ENCODE measurements at places on chromosomes 2 and 18.

DNA sequence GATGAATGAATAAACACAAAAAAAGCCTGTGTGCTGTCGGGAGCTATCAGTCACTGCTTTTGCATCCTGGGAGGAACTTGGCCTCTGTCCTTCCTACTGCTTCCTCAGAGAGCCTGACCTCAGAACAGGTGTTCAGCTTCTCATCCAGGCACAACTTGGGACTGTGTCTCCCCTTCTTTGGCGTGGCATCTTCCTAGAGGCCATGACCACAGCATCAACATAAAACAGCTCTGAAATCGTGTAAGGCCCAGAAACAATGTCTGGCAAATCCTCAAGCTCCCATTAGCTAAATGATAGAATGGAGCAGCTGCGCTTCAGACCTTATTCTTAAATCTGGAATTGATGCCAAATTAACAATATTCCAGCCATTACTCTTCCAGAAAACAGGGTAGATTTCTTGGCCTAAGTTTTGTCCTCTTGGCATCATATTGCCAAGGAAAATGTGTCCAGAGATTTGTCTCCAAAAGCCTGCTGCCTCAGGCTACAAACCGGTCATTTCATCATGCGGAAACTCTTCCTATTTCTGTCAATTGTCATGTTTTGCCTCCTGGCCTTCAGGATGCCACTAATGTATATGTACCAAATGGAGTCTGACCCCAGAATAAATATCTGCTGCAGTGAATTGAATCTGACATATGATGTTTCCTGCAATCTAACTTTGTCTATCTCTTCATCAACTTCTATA lies 53.2 kb upstream of the RAB27B start:
- no peak for DNase-seq

GRCh38 chr18:11113046-11113548 lies 36.3 kb downstream of the PIEZO2 start:
- DNase-seq, result no peak

- no peak for DNase-seq
Observed at GRCh38 chr18:35088921-35089320, 47.7 kb downstream of the MAPRE2 start.

GRCh38 chr2:120945832-120946499 lies 210.3 kb downstream of the GLI2 start:
- no peak for DNase-seq

DNA sequence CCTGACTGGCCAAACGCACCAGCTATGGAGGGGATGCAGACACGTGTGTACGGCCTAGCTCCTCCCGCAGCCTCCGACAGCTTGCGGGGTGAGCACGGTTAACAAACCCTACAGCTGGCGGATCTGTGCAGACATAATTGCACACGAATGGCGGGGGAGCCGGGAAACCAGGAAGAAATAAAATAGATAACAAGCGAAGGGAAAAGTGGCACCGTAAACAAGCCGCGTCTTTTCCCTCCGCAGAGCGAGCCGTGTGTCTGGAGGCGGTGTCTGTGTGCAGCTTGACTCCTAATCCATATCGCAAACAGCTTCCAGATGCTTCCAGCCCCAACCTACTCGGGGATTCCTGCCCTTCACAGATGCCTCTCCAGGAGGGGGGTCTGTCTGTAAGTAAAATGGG lies 853.1 kb upstream of the SALL3 start:
- no peak for DNase-seq

DNA sequence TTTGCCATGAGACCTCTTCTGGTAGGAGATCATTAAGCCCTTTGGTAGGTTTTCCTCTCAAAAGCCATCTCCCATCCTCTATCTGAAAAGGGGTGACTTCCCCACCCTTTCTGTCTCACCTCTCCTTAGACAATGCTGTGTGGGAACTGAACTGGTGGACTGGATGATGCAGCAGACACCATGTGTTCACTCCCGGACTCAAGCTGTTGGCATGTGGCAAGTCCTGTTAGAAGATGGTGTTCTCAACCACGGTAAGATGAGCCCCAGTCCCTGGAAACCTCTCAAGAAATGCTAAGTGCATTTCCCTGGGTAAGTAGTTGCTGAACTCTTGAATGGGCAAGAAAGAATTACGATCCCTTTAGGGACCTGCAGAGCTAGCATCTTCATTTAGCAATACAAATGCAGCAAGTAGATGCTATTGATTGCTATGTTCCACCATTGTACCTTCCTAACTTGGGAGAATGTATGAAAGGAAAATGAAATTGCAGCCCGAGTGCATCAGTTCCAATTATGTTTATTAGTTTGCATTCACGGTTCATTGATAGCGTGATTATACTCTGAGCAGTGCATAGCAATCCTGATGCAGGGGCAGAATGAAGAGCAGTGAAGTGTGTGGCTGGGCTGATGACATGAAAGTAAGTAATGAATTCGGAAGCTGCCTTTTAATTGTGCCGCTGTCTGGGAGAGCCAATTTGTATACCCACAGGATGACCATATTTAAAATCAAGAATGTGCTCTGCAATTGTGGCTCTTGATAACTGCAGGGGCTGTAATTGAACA lies 110.0 kb upstream of the MAP3K20 start:
- DNase-seq, result no peak

GRCh38 chr2:218959761-218960308 lies 369 bp downstream of the CDK5R2 start:
- no peak for DNase-seq

DNA sequence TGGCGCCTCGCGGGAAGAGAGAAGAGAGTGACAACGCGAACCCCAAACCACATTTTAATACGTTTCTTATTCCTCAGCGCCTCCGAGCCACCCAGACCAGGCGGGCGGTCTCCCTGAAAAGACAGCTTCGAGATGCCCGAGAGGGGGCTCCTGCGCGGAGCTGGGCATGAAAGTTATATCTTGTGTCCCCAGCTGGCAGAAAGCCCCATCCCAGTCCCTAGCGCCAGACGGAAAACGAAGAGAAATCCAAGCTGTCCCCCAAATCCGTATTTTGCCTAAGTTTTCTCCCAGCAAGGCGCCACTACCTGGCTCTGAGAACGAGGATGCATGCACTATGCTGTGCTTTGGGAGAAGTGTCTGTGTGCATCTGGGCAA lies 797 bp downstream of the NXPH2 start:
- no peak for DNase-seq

GRCh38 chr2:17323697-17324096 lies 194.5 kb downstream of the RAD51AP2 start:
- DNase-seq, result no peak

DNA sequence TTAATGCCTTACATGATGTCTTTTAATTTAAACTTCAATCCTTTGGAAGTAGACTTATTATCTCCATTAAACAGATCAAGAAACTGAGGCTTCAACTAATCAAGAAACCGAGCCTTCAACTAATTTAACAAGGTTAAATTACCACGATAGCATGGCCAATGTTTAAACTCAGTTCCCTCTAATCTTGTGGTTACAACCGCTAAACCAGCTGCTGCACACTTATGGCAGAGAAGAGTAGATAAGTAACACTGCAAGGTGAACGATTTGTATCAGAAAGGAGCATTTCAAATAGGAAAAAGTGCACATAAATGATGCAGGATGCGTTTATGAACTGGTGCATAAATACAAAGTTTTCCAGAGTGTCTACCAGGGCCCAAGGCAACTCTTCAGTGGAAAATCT lies 144.6 kb upstream of the CAVIN2 start:
- no peak for DNase-seq

GRCh38 chr2:236758406-236758805 lies 188.8 kb downstream of the ACKR3 start:
- DNase-seq, result no peak

- no peak for DNase-seq
Observed at GRCh38 chr2:12484536-12485115, 232.1 kb upstream of the TRIB2 start.
